MG63 (cell line): ENCODE measurements at places on chromosomes 11 and 22. TPM values are rescaled to one million over a fixed set of nuclear protein-coding genes. Genes with fewer than 3 reads are reported as not detected.

DNA sequence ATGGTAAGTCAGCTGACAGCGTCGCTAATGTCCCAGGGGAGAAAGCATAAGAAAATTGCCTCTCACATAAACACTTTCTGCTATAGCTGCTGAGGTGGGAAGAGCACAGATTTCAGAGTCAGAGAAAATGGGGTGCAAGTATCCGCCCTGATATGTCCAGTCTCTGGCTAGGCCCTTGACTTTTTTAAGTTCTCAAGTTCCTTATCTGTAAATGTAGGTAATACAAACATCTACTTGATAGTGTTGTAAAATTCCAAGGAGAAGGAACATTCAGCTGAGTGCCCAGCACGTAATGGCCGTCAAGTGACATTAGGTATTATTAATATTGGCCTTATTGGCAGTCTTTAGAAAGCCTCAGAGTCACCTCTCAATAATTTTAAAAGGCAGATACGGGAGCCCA lies 143.6 kb downstream of the NTM start:
- DNase-seq, result no peak

- DNase-seq, result no peak
Observed at GRCh38 chr22:46801826-46802607, 39.6 kb downstream of the TBC1D22A start.

DNA sequence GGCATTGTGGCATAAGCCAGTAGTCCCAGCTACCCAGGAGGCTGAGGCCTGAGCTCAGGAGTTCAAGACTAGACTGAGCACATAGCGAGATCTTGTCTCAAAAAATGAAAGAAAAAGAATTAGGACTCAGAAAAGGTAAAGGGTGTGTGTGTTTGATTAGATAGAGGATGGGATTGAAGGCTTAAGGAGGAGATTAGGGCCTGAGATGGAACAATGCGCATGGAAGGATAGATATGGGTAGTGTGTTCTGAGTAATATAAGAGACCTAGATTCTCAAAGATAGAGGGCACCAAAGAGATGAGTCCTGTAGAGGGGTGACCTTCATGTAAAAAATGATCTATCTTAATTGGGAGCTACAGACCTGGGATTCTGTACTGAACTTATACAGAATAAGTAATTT lies 17.3 kb upstream of the RAB30 start:
- DNase-seq, result no peak

DNA sequence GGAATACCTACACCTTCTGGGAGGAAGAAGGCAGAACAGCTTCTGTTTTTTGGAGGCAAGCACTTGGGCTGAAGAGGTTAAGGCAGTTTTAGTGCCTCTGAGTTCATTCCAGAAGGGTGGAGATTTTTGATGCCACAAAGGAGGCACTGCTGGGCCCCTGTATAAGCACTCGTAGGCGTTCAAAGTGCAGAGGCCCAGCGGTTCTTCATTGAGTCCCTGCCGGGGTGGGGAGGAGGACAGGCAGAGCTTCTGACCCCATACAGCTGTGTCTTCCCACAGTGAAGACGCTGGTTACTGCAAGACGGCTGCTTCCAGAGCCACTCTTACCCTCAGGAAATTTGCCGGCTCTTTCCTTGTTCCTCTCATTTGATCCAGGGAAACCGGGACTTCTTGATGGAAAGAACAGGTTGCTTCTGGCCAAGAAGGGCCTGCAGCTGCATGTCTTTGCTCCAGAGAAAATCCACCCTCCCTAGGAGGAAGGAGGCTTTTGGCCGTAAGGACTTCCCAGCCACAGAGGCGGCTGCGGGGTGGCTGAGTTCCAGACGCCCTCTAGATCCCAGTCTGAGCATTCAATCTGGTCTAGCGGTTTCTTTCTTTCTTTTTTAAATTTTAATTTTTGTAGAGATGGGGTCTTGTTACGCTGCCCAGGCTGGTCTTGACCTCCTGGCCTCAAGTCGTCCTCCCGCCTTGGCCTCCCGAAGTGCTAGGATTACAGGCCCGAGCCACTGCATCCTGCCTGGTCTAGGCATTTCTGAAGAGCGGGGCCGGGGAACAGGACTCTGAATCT lies 9.4 kb downstream of the ADAMTS15 start:
- DNase-seq, result no peak

The NNMT gene
- total RNA-seq, result 377 and 715 TPM in 2 replicates

DNA sequence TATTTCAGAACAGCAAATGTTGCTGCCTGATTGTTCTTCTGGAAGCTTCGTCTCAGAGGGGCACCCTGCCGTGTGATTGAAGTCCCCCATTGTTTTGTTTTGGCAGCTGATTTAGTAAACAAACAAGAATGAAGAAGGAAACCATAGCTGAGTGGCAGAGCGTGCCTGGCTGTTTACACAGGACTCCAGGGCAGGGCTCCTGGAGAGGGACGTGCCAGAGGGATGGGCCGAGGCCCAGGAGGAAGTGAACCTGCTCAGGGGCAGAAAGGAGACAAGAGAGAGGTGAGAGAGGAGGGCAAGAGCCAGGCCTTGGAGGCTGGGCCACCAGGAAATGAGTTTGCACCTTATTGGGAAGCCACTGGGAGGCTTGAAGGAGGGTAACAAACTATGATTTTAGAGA lies 85.5 kb upstream of the B3GAT1 start:
- DNase-seq, result no peak

GRCh38 chr11:1262172-1263006 lies 39.5 kb downstream of the MUC5B start:
- DNase-seq, result peak; percentile 86

- no peak for DNase-seq
Observed at GRCh38 chr22:44627521-44628139, 74.4 kb upstream of the PRR5 start.

DNA sequence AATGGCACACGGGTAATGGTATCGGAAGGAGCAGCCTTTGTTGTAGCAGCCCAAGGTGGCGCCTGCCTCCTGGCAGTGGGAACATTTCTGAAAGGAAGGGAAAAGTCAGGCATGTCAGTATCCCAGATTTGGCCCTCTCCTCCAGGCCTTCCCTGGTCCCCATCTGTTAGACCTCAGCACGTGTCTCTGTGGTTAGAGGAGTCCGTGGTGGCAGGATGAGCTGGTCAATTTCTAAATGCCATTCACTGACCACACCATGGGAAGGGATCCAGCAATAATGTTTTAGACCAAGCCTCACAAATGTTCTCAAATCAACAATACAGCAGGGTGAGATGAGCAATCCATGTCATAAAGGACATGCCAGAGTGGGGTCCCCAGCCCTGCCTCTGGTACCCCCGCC lies 49.0 kb upstream of the CYP2D6 start:
- peak; percentile 76 for DNase-seq

The MPPED1 gene
- not detected in 2 replicates for total RNA-seq

GRCh38 chr11:116948391-116948790 lies 111.0 kb upstream of the APOA1 start:
- DNase-seq, result peak; percentile 20

DNA sequence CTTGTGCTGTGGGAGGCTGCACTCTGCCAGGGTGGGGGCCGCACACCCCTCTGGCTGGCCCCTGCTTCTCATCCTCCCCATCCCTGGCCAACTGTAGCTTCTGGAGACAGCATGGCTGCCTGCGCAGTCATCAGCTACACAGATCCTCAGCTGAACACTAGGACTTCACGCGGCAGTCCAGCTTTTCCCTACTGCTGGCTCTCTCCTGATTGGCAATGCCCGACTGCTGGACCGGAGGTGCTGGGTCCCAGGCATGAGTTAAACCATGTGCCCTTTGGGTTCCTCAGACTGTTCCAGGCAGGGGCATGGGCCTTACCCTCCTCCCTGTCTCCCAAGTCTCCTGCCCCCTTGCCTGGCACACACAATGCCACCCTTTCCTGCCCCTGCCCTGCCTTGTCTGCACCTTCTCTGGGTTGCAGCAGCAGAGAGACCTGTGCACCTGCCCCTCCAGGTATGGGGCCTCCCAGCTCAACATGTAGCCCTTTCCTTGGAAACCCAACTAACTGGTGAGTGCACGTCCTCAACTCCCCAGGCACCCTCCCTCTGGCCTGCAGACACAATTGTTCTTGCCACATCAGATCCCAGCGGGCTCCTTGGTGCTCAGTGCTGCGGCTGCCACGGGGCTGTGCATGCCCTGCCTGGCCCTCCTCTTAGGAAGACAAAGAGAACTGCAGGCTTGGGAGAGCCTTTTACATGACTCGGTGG lies 1039.2 kb downstream of the TBC1D22A start:
- no peak for DNase-seq

GRCh38 chr11:44955015-44955738 lies 4.5 kb upstream of the TP53I11 start:
- peak; percentile 87 for DNase-seq

GRCh38 chr11:74634537-74634936 lies 42.2 kb downstream of the POLD3 start:
- peak; percentile 8 for DNase-seq

The ANO1 gene
- 0.12 and 0.99 TPM in 2 replicates for total RNA-seq

- no peak for DNase-seq
Observed at GRCh38 chr22:22882033-22882717, 5.4 kb upstream of the IGLL5 start.

The TTC36 gene
- not detected in 2 replicates for total RNA-seq

DNA sequence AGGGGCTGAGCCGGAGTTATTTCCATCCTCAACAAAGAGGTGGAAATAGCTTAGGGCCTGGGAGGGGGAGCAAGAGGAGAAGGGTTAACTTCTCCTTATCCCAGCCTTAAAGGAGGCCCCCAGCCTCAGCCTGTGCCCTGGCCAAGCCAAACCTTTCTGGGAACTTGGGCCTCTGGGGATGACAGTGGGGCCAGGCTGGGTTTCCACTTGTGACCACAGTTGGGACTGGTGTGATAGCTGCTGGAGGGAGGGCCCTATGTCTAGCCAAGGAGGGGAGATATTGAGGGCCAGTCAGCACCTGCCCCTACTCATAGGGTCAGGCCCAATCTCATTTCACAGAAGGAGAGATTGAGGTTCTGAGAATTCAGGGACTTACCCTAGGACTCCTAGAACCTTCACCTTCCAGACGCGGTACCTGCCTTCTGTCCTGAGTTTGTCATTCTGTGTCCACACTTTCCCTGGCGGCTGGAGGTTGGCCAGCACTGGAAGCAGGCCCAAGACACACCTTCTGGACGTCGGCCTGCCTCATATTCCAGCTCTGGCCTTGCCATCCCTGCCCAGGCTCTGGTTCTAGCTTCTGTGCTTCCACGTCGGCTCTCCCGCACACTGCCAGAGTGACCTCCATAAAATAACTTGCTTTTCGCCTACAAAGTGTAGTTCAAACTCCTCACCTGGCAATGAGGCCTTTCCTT lies 3.1 kb downstream of the RELT start:
- no peak for DNase-seq

The MEI1 gene
- total RNA-seq, result not detected in 2 replicates

DNA sequence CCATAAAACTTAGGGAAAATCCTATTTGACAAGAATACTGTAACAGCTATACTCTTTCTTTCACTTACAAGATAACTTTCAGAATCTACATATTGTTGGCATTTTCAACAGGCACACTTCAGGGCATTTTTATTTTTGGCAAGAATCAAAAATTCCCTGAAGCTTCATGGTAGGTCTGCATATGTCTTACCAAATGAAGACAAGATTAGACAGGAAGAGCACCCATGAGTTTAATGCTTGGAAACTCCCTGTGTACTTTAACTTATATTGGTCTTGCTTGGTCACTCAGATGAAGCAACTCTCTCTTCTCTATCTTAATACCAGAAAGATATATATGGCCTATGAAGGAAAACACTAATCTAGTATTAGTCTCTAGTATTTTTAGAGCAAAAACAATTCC lies 137.7 kb downstream of the ATG16L2 start:
- no peak for DNase-seq

The CHST1 gene
- total RNA-seq, result not detected in 2 replicates

GRCh38 chr11:126039485-126040271 lies 23.0 kb downstream of the CDON start:
- peak; percentile 10 for DNase-seq

The FAM227A gene
- total RNA-seq, result 0.33 TPM in 1 of 2 replicates, not detected in the other

DNA sequence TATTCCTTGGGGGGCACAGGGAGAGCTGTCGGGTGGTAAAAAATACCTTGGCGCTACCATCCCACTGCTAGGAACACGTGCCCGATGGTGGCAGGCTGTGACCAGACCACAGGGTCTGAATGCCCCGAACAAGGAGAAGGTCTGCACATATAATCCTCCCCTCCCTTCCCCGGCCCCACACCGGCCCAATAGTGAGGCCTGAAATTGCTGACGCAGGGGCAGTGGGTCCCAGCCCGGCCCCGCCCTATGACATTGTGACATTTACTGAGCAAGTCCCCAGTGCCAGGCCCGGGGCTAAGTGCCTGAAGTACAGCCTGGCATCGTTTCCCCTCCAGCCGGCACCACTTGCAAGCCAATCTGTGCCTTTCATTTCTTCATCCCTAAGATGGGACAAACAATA lies 19.5 kb downstream of the MN1 start:
- no peak for DNase-seq

DNA sequence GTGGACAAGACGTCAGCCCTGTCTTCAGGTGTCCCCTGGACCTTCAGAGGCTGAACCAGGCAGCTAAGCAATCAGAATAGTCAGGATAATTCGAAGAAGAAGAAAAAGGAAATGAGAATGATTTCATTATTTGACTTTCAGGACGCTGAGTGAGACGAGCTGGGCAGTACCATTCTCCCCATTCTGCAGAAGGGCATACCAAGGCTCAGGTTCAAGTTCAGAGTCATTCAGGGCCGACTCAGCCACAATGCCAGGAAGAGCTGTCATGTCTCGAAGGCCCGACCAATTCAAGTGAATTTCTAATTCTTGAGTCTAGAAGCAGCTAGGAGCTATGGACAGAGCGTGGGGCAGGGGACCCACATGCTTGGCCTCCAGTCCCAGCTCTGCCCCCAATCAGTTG lies 33.8 kb upstream of the CD82 start:
- no peak for DNase-seq

The RGL4 gene
- not detected in 2 replicates for total RNA-seq

DNA sequence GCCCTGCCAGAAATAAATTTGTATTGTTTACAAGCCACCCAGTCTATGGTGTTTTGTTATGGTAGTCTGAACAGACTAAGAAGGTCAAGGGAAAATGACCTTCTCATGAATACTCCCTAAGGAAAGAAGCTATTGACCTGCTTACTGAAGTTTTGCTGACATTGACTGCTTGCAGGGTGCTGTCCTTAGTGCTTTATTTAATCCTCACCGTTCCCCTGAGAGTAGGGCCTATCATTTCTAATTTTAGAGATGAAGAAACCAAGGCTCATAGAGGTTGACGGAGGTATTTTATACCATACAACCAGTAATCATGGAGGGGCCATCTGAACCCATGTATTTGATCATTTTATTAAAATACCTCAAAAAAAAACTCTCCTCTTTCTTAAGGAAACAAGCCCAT lies 66.7 kb upstream of the INCENP start:
- no peak for DNase-seq

DNA sequence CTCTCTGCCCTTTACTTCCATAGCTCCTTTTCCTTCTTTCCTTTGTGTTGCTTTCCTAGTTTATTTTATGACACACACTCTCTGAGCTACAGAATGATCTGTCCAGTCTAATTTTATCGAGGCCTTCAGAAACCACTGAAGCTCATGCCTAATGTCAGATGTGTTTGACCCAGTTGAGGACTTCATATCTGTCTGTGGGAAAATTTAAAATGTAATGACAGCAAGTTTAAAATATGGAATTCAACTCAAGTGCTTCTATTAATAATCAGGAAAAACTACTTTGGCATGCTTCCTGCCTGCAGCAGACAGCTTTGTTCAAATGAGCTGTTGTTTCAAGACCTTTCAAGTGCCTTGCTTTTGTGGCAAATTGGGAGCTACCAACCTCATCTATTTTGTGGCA lies 261.8 kb upstream of the MTNR1B start:
- DNase-seq, result no peak
